Caco-2 (cell line): ENCODE measurements at places on chromosomes 12 and 14.

DNA sequence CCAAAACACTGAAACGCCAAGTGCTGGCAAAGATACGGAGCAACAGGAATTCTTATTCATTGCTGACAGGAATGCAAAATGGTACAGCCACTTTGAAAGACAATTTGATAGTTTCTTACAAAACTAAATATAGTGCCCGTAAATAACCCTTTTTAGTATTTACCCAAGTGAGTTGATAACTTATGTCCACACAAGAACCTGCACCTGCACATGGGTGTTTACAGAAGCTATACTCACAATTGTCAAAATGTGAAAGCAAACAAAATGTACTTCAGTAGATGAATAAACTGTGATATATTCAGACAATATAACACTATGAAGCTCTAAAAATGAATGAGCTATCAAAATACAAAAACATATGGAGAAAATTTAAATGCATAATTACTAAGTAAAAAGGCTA lies 86.6 kb downstream of the ATXN7L3B start:
- no peak for DNase-seq

GRCh38 chr12:90473831-90474230 lies 481.1 kb downstream of the CCER1 start:
- DNase-seq, result no peak

GRCh38 chr14:102407258-102407657 lies 44.5 kb downstream of the TECPR2 start:
- DNase-seq, result no peak

DNA sequence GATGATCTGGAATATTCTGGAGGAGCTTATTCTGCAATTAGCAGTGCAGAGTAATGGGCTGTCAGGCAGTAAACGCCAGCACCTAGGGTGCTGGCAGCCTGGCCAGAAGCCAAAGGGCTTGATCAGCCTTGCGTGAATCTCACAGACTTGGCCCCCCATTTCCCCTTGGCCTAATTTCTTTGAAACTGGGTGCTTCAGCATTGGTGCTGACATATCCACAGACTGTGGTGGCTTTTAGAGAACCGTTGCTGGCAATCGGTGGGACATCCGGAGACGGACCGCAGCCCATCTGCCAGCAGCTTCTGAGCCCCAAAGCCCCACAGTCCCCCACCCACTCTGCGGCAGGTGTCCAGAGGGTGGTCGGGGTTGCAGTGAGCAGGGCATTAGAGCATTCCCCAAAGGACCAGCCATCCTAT lies 157.1 kb downstream of the CALM1 start:
- no peak for DNase-seq

DNA sequence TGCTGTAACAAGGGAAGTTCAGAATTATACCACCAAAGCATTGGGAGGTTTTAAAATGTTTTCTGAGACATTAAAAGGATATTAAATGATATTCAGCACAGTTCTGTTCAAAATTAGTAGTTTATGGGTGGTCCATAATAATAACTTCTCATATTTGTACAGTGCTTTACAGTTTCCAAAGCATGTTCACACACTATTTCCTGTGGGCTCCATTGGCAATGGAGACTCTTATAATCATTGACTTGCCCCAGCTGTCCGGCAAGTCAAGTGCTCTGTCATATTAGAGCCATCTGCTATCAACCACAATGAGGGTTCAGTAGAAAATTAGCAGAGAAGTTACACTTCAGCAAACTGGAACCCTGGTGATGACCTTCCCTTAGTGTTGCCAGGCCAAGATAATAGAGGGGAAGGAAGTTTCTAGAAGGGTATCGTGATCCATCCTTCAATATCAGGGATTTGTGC lies 526.6 kb upstream of the CCDC196 start:
- no peak for DNase-seq
